ENCODE measurements at places on chromosomes 7 and 10.

DNA sequence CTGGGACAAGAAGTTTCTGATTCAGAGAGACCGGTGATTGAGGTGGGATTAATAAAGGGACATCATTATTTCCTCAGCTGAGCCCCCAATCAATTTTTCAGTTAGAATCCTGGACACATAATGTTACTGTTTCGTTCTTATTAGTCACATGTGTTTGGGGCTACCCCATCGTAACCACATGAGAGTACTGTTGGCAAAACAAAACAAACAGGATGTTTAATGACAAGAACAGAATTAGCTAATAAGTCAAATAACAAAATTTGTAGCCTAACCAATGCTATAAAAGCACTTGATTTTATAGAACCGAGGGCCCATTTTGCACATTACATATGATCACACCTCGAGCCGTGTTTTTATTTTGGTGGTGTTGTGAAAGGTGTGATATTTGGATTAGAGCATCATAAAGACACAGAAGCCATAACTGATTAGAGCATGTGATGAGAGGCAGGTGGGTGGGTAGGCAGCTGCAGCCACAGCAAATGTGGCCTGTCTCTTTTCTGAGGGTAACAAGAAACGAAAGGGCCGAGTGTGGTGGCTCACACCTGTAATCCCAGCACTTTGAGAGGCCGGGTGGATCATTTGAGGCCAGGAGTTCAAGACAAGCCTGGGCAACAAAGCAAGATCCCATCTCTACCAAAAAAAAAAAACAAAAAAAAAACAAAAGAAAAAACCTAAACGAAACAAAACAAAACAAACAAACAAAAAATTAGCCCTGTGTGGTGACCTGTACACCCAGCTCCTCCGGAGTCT lies 1.8 kb upstream of the VWC2 start:
- DNase-seq: no peak

DNA sequence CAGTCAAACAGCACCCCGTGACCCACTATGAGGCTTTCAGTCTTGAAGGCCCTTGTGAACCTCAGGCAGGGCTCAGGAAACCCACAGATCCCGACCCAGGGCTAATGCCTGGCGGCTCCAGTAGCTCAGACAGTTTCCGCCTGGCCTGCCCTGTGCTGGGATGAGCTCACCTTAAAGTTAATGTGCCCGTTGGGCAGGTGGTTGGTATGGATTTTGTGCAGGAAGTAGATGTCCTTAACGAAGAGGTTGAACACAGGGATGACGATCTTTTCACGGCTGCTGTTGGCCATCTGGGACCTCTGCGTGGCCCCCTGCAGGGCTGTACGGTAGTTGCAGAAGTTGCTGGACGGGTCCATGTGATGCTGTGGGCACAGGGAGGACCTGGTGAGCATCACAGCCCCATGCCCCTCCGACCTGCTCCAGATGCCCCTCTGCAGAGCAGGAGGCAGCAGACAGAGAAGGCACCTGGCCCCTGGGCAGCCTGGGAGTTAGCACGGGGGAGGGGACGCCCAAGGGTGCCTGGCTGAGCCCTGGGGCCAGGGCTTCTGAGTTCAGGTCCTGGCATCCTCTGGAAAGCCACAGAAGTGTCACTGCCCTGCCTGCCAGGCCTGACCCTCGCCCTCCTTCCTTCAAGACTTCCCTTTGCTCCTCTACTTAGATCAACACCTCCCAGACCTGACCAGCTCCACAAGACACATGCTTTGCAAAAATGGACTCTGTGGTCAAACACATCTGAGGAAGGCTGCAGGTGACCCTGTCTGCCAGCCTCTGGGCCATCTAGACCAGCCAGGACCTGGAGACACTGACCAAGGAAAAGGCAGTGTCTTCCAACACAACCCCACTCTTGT lies 59.8 kb downstream of the CSGALNACT2 start:
- no peak for DNase-seq

DNA sequence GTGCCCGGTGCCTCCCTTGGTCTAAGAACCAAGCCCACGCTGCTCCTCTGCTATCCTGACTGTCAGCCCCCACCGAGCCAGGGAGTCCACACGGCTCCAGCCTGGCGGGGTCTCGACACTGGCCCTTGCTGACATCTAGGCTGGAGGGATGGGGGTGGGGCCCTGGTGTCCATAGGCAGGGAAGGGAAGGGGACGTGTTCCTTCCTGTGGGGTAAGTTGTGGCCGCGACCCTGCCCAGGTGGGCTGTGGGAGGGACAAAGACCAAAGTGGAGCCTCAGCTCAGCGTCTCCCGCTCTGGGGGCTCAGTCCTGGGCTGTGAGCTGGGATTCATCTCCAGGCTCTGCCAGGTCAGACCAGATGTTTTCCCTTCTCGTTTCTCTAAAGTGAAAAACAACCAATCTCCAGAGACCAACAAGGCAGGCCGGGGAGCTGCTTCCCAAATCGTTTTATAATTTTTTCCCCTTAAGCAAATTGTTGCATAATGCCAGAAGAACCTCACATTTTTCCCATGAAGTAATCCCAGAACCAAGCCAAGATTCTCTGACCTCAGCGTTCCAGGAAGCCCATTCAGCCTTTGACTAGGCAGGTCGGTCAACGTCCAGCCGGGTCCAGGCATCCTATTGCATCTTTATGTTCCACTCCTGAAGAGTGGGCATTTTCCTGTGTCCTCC lies 101.2 kb downstream of the RGS10 start:
- no peak for DNase-seq

DNA sequence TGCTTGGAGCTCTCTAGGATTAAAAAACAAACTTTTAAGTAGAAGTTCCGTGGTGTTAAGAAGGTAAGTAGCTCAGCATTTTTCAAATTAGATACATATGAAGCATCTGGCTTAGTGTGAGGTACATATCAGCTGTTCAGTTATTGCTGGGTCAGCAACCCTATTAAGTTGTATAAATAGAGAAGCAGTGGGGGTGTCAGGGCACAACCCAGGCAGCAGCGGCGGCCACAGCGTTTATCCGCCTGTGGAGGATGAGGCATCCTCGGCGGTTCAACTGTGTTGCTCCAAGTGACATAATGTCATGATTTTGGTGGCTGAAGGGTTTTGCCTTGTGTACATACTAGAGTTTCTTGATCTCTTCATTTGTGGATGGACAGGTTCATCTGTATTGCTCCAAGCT lies 54.6 kb upstream of the KIF5B start:
- no peak for DNase-seq

DNA sequence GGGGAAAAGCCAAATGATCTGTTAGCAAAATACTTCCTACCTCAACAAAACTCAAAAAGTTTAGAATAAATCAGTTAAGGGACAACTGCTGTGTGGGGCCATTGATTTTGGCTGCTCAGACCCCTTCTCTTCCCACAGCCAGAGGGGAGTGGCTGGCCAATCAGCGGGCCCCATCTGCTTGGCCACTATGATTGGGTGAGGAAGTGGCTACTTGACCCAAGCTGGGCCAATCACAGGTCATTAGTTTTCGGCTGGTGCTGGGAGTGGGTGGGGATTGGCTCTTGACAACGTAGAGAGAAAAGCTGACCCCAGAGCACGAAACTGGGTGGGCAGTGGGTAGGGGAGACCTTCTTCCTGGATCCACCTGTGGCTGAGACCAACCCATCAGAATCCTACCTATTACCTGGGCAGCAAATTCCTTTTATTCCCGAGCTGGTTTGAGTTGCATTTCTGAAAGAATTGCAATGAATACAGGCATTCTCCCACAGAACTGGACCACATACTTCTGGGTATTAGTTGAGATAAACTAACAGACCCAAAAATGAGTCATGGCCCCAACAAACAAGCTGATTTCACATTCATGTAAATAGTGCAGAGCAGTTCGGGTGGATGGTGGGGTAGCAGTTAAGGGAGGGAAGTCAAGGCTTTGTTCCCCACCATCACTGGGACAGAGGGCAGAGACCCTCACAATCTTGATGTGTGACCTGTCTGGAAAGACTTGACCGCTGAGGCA lies 35.6 kb upstream of the HMX3 start:
- no peak for DNase-seq

All from iPS DF 6.9 (cell line).